ENCODE measurements at places on chromosomes 5 and 9.

- DNase-seq = peak; percentile 29
Measured at GRCh38 chr5:53430618-53431252, 49.7 kb upstream of the FST start.

GRCh38 chr5:103598997-103599566, 36.5 kb upstream of the NUDT12 start:
- DNase-seq = no peak

- DNase-seq = no peak
Measured at GRCh38 chr5:157648275-157648990, 3.8 kb downstream of the SOX30 start.

- DNase-seq = no peak
Measured at GRCh38 chr5:163609910-163610309, 104.5 kb downstream of the MAT2B start.

GRCh38 chr9:93869088-93869487, 86.1 kb downstream of the BARX1 start:
- DNase-seq = no peak

GRCh38 chr5:7881091-7881490, 12.1 kb downstream of the MTRR start:
- no peak for DNase-seq
